ENCODE measurements at places on chromosomes 4 and X.

GRCh38 chr4:138034871-138035270 is 207.3 kb downstream of the SLC7A11 start:
- DNase-seq: no peak

GRCh38 chrX:132648895-132649294 is 160.1 kb upstream of the MBNL3 start:
- no peak for DNase-seq

- DNase-seq: no peak
These were observed 88.5 kb downstream of the KIT start for GRCh38 chr4:54746218-54746617.

DNA sequence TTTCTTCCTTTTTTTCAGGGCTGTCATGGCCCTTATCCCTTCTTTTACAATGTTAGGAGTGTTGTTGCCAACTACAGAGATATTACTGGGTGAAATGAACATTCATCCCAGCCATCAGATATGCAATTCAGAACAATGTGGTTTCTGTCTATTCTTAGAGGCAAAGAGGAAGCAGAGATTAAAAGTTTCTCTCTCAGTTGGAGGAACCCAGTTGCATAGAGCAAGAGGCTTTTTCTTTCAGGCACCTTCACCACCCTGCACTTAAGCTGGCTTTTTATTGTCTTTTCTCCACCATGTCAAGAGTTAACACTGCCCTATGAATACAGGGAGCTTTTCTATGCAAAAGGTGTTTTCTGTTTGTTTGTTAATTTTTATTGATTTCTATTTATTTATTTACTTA is 1559.6 kb upstream of the IGFBP7 start:
- no peak for DNase-seq

DNA sequence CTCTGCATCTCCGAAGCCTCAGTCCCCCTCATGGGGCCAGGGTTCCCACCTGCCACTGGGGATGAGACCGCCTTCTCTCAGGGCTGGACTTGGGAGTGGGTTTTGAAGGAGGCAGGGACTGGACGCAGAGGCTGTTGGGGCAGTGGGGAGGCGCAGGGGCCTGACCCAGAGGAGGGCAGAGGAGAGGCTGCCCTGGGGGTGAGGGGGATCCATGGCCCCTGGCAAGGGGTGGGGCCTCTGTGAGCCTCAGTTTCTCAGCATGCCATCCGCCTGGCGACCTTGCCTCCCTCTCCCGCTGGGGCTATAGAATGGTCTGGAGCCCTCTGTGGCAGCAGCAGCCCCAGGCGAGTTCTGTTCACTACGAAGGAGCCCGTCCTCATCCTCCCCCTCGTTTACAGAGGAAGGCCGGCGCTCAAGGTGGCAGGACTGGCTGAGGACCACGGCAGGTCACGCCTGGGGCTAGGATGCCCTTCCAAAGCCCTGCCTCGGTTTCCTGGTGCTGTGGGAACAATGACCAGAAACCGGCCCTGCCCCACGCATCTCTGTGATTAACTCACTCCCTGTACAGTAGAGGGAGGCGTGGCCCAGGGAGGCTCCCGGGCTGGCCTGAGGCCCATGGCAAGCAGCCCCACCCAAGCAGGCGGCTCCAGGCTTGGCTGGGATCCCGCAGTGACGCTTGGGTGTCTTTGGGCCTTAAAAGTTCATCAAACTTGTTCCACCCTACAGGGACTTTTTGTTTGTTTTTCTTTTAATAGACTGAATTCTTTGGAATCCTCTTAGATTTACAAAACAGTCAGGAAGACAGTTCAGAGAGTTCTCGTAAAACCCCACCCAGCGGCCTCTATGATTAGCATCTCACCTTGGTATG is 16.0 kb upstream of the SH3TC1 start:
- DNase-seq: no peak

DNA sequence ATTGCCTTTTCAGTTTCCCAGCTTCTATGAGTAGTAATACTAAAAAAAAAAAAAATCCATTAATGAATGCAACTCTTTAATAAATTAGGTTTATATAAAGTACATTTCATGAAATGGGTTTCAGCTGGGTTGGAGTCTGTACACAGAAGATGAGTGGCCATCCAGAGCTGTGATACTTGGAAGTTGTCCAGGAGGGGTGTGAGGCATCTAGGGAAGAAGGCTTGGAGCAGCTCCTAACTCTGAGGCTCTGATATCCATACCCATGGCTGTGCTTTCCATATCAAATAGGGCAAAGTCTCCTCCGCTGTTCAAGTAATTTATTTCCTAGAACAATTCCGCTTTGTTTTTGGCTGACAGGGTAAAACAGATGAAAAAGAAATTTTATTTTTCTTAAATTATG is 423.3 kb upstream of the TENM3 start:
- peak; percentile 63 for DNase-seq

DNA sequence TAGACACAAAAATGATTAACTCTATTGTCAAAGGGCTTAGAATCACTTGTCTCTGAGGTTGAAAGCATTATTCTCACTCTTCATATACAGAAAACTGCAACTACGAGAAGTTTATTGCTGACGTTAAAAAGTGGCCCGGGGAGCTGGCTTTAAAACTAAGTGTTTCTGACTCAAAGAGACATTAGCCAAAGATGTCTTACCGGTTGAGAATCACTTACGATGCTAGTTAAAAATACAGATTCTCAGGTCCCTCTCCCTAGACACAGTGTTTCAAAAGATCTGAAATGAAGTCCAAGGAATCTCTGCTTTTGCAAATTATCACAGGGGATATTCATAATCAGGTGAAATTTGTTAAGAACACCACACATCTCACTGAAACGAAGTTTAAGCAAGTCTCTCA is 1.2 kb downstream of the GNPDA2 start:
- DNase-seq: no peak

- DNase-seq: no peak
These were observed 1411.1 kb upstream of the TENM3 start for GRCh38 chr4:180832073-180832472.

GRCh38 chr4:114393295-114394038 is 205.1 kb upstream of the UGT8 start:
- no peak for DNase-seq

DNA sequence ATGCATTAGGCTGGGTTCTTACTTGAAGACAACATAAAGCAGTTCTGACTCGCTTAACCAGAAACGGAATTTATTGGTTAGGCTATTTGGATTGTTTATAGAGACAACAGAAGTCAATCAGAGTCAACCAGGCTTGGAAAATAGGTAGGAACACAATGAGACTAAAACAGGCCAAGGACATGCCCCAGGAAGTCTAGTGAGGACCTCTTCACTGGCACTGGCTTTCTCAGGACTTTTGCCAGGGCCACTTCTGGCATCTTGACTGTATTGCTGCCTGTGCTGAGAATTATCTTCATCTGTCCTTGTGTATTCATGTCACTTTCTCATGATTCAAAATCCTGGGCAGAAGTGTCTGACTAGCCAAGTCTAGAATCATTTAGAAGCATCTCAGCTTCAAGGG is 19.6 kb downstream of the PGAM4 start:
- DNase-seq: no peak

DNA sequence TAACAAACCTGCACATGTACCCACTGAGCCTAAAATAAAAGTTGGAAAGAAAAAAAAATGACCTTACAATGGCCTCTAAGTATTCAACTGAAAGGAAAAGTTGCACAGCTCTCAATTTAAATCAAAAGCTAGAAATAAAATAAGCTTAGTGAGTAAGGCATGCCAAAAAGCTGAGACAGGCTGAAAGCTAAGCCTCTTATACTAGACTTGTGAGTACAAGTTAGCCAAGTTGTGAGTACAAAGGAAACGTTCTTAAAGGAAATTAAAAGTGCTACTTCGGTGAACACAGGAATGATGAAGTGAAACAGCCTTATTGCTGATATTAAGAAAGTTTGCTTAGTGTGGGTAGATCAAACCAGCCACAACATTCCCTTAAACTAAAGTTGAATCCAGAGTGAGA is 707.9 kb upstream of the PITX2 start:
- no peak for DNase-seq

DNA sequence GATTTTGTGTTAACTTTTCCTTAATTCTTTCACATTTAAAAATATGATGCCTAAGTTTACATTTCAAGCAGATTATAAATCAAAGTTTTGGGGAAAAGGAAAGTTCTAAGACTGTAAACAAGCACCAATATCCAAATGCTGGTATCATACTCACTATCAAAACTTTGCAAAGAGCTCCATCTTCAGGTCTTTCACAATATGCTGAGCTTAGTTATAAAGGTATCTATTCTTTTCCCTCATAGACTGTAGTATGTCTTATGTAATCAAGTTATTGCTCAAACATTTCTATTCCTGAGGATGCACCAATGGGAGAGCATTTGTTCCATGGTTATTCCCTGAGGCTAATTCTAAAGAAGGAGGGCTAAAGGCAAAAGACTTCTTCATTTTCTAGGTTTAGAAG is 207.9 kb upstream of the FAM241A start:
- peak; percentile 47 for DNase-seq

DNA sequence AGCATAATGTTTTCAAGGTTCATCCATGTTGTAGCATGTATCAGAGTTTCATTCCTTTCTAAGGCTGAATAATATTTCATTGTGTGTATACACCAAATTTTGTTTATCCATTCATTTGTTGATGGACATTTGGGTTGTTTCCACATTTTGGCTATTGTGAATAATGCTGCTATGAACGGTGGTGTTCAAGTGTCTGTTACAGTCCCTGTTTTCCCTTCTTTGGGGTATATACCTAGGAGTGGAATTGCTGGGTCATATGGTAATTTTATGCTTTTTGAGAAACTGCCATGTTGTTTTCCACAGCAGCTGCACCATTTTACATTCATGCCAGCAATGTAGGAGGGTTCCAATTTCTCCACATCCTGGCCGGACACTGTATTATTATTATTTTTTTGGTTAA is 3.4 kb upstream of the USP9X start:
- DNase-seq: no peak

- DNase-seq: no peak
These were observed 67.8 kb downstream of the ABLIM2 start for GRCh38 chr4:8090744-8091301.

DNA sequence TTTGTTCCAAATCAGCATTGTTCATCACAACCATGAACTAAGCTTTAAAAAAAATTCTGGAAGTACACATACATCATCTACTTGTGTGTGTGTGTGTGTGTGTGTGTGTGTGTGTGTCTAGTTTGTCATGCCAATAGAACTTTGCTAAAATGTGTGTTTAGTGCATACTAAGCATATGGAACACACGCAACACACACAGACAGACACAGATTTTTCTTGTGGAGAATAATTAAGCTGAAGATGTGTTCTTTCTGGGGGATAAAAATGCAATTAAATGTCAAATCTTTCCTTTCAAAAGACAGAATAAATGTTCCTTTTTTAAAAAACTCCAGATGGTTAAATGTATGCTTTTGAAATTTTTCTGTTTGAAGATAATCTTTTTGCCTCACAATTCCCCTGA is 530.4 kb upstream of the INTU start:
- DNase-seq: no peak

DNA sequence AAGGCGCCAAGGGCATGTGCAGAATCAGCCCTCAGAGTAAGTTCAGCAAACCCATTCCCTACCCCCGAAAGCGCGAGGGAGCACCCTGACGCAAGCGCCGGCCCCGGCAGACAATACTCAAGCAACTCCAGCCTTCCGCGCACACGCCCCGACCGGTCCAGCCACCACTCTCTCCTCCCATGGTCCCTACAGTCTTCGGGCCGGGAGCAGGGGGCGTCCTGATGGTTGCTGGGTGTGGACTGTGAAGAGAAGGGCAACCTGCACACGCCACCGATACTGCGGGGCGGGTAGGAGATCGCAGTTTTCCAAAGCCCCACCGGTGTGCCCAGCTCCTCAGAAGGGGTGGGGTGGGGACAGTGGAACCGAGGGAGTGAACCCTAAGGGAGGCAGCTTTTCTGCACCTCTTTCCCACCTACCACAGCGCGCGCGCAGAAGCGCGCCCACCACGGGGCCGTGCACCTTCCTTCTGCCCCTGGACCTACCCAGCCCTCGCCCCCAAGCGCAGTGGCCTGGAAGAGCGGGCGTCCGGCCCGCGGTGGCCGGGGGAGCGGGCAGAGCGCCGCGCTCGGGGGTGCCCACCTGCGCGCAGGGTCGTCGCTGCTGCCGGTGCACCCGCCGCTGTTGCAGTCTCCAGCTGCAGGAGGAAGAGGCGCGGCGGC is 650.2 kb upstream of the DIPK2B start:
- peak; percentile 37 for DNase-seq
